Heart right ventricle (tissue), 16 donors: ENCODE measurements at places on chromosomes 16 and 17. TPM values are rescaled to one million over a fixed set of nuclear protein-coding genes. Genes with fewer than 3 reads are reported as not detected.

Gene RCVRN
- total RNA-seq = 0.45 TPM

Gene C17orf107
- total RNA-seq = not detected

Gene SLC13A2
- not detected for total RNA-seq

Gene QPRT
- 29.2 TPM for total RNA-seq

Gene CMTM2
- total RNA-seq = not detected

Gene GAST
- not detected for total RNA-seq

Gene HES7
- not detected for total RNA-seq

Gene TMEM88
- total RNA-seq = 35.6 TPM

Gene ZFP3
- total RNA-seq = 11.6 TPM

Gene SPATA22
- total RNA-seq = 0.64 TPM

Gene ACSM3
- 2.5 TPM for total RNA-seq

Gene FBXL16
- 0.13 TPM for total RNA-seq

Gene KRT36
- total RNA-seq = not detected
